ENCODE measurements at places on chromosomes 12 and 14.

GRCh38 chr12:108724054-108724889, 7.0 kb downstream of the CORO1C start:
- DNase-seq: no peak

DNA sequence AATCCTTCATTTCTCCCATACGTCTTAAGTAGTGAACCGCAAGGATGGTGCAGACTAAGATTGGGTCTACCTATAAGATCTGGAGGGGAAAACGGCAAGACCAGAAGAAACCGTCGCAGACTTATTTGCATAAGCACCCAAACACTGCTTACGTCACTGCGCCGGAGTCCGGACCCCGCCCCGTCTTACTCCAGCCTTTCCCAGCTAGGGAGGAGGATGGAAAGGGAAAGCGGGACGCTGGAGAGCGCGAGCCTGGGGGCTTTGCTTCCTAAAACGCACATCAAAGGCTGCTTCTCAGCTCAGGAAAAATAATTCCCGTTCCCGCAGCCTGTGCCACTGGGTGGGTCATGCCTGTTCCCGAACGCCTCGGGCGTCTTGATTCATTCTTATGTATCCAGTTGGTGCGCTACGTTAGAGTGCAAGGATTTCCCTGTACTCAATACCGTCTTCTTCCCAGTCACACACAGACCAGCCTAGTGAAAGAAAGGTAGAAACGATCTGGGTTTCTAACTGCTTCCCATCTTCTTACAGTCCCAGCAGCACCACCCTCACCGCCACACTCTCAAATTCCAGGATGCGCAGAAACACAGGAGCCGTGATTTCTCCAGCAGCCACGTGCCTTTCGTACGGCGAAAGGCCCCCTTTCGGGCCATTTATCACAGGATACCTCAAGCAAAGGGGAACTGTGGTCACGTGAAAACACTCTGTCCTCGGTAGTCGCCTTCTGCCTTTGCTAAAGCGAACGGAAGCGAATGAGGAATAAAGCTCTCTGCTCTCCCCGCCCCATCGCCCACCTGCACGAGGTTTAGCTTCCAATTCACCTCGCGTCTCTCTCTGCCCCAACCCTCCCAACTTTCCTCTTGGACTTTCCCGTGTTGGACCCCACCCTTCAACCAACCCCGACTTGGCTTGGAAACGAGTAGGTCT, 1.1 kb downstream of the SLC6A15 start:
- peak; percentile 36 for DNase-seq

GRCh38 chr14:96660667-96661066, 136.5 kb upstream of the VRK1 start:
- DNase-seq: no peak

DNA sequence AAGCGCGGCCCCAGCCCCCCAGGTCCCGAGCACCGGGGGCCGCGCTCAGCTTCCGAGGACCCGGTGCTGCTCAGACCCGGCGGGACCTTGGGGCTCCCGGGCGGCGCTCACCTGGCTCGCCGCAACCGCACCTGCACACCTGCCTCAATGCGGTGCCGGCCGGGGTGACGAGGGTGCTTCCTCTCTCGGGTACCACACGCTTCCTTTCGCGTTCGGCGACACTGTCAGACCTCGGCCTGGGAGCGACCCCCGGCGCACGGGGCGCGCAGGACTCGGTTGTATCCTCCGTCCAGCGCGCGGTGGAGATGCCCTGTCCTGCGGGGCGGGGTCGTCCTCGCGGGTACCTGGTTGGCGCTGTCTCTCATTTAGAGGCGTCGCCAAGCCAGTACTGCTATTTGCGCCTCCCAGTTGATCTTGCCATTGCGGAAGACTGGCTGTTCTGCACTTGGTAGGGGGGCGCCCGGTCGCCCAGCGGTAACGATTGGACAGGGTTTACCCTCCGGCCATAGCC, 718 bp downstream of the PACS2 start:
- DNase-seq: no peak

DNA sequence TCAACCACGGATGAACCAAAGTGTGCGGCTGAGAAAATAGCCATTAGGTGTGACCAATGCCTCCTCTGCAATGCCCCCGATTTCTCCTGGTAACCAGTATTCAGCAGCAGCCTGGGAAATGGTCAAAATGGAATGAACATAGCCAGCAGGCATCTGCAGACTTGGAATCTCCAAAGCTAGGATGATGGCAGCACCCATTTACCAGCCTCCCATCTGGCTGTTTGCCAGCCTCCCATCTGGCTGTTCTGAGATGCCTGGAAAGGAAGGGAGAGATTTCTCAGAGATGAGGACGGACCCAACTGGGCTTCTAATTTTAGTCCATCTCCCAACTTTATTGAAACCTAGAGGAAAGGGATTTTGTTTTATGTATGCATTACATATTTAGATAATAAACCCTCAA, 16.2 kb downstream of the CLMN start:
- no peak for DNase-seq

GRCh38 chr12:107310621-107311020, 217.3 kb upstream of the CRY1 start:
- DNase-seq: no peak

- no peak for DNase-seq
These were observed 340.5 kb downstream of the FUT8 start for GRCh38 chr14:65753061-65753460.

GRCh38 chr12:6207259-6207925, 7.2 kb downstream of the CD9 start:
- no peak for DNase-seq

DNA sequence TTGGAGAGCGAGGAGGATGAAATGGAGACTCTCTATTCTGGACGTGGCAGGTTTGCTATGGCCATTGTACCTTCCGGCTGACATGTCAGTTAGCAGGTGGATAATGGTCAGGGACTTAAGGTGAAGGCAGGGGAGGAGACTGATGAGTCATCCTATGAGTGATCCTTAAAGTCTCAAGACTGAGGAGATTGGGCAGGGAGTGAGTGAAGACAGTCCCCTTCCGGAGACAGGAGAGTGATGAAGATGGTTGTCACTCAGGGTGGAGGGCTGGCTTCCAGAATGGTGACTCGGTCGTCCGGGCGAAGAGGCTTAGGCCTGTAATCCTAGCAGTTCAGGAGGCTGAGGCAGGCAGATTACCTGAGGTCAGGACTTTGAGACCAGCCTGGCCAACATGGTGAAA, 49.8 kb upstream of the CCDC63 start:
- no peak for DNase-seq

GRCh38 chr14:102923201-102923924, 900 bp downstream of the AMN start:
- DNase-seq: no peak

- DNase-seq: no peak
These were observed 498.2 kb downstream of the GLT1D1 start for GRCh38 chr12:129351481-129351880.

- DNase-seq: no peak
These were observed 58.2 kb upstream of the STRN3 start for GRCh38 chr14:31084385-31084784.

DNA sequence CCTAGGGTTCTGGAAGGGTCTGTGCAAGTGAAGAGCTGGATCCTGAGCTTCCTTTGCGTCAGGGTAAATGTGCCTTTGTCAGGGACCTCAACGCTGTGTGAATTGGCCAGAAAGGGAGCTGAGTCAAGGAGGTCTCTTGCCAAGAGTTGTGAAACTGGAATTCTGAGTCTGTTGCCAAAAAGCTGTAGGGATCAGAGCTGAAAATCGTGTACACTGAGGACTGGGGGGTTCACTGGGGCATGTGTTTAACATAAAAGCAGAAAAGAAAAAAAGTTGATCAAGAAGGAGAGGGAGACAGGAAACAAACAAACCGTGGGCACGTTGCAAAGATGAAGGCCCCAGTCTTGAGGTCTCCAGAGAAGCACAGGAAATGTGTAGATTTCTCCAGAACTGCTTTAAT, 1081.5 kb downstream of the VRK1 start:
- DNase-seq: no peak

DNA sequence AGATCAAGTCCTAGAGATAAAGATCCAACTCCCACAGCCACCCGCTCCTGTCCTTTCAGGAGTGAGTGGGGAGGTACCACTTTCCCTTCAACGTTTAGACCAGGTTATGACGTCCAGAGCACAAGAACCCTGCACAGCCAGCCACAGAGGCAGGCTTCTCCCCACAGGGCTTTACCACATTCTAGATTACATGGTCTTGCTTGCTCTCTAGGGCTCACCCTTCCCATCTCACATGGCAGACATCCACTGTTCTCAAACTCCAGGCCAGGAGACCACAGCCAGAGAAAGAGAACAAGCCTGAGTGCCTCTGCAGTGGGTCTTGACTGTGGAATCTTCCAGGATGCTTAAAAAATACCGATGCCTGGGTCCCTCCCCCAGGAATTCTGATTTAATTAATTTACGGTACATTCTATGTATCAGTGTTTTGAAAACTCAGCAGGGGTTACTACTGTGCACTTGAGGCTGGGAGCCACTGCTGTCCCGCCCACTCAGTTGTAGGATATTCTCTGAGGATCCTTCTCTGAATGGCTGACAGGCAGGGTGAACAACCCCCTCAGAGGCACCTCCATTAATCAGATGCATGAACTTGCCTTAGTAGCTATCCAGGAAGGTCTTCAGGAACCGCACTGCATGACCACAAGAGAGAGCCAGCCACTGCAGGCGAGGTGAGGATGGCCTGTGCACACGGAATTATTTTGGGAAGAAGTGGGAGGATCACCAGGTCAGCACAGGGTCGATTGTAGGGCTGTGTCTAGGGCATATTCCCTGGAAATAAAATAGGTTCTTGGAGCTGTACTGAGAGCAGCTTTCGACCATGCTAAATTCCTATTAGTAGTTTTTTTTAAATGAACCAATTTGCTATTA, 21.5 kb upstream of the SOCS2 start:
- DNase-seq: no peak

DNA sequence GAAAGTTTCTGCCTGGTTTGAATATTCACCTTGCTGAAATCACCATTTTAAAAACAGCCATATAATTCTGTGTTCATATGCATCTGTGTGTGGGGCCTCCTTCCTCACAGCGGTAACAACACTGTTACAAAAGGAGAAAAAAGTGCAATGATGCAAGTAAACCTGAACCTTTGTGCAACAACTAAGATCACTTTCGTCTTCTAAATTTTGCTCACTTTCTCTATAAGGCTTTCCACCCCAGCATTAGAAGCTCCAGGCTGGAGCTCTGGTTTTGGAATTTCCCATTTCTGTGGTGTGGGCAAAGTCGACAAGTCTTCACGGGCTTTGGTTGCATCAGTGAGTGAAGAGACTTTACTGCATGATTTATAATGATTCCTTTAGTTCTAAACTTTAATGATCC, 18.4 kb downstream of the FGD6 start:
- DNase-seq: no peak

DNA sequence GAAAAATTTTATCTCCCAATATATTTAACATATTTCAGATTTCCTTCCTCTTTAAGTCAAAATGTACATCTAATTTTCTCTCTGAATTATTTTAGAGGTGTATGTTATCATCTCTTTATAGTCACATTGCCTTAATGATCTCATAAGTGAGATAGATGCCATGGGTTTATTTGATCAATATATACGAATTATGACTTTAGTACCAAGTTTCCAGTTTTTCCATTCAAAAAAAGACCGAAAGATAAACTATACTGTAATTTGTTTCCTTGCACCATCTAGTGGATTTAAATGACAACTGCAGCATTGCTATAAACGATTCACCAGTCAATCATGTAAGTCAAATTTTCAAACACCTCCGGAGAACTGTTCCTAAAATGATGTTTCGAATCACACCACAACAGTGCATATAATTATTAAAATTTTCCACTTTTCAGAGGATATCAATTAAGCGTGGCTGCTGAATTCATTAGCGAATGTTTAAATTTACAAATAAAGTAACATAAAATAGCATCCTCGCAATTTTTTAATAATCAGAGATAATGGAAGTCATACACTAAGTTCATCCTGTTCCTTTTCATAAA, 419 bp upstream of the ATXN7L3B start:
- peak; percentile 80 for DNase-seq

DNA sequence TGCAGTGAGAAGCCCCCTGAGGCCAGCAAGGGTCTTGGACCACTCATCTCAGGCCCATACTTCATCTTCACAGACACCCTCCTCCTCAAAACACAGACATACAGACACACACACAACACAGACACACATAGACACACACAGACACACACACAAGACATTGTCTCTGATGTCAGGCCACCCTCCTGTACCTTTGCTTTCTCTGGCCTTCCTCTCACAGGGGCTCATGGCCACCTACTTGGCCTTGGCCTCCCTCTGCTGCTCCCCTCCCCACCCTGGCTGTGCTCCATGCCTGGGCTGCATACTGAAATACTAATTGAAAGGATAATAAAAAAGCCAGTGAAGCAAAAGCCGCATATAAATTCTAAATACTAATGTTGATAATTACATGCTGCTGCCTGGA, 1.6 kb upstream of the SYNDIG1L start:
- DNase-seq: no peak

- DNase-seq: no peak
These were observed 233.8 kb downstream of the FBXL14 start for GRCh38 chr12:1360441-1361210.

DNA sequence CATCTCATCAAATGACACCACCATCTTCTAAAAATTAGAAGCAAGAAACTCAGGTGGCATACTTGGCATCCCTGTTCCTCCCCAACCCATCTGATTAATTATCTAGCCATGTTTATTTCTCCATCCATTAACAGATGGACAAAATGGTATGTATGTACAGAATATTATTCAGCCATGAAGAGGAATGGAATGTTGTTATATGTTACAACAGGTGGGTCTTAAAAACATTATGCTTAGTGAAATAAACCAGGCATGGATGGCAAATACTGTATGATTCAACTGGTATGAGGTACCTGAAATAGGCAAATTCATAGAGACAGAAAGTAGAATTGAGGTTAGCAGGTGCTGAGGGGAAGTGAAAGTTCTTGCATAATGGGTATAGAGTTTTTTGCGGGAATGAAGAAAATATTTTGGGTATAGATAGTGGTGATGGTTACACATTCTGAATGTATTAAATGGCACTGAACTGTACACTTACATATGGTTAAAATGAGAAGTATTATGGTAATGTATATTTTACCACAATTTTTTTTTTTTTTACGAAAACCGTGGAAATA, 17.5 kb downstream of the YY1 start:
- DNase-seq: no peak

- no peak for DNase-seq
These were observed 51.4 kb downstream of the GALNT9 start for GRCh38 chr12:132277949-132278348.

DNA sequence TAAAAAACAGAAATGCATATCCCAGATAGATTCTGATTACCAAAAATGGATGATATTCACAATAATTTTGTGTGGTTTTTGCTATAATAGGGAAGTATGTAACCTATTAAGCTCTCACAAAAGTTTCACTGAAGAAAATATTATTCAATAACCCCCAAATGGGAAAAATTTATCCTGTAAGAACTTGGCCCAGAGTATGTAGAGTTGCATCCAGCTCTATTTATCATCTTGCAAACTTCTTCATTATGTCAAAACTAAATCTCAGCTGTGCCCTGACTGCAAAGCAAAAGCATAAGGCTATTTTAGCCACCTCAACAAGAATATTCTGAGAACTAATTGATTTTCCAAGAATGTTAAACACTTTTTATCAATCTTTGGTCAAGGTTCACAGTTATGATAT, 199.2 kb downstream of the PAX9 start:
- no peak for DNase-seq

- no peak for DNase-seq
These were observed 603.3 kb upstream of the TMEM132C start for GRCh38 chr12:127663716-127664115.
